ENCODE measurements at places on chromosomes 7 and 10.

- DNase-seq, result no peak
Measured at GRCh38 chr10:26311383-26311940, 94.9 kb downstream of the GAD2 start.

- DNase-seq, result no peak
Measured at GRCh38 chr10:49616421-49617101, 2.7 kb downstream of the CHAT start.

DNA sequence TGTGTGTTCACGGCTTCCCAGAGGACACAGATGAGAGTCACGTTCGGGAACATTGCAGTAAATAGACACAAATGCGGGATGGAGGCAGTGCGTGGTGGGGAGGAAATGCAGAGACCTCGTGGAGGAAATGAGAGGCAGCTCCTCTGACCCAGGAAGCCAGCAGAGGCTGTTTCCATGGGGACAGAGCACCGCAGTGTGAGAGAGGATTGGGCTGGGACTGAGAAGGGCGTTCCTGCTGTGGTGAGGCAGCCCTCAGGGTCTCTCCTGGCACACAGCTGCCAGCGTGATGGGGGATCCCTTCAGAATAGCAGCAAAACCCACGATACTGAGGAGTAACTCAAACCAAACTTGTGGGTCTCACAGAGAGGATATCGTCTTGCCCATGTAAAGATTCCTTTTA lies 21.7 kb upstream of the BHLHA15 start:
- no peak for DNase-seq

DNA sequence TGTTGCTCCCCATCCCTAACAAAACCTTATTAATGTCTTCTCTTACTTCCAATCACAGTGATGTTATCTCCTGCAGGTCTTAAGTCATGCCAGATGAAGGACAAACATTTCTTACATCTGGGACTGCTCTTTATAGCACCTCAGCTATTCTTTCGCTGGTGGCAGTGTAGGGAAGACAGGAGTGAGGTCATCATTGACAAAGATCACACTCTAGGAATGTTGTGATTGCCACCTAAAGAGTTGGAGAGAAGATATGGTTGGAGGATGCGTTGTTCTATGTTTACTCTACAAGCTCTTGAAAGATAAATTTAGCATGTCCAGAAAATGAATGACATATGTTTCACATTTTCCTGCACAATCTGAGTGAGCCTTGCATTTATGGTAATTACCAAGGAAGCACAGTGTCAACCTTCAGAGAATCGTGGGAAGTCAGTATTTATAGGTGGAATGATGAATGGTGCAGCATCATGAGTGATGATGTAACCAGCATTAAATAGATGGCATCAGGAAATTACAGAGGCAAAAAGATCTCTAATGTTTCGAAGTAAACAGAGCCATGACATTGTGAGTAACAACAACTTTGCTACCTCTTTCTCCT lies 188.1 kb upstream of the STEAP1 start:
- DNase-seq, result no peak

- no peak for DNase-seq
Measured at GRCh38 chr7:110519851-110520250, 571.1 kb upstream of the LRRN3 start.

DNA sequence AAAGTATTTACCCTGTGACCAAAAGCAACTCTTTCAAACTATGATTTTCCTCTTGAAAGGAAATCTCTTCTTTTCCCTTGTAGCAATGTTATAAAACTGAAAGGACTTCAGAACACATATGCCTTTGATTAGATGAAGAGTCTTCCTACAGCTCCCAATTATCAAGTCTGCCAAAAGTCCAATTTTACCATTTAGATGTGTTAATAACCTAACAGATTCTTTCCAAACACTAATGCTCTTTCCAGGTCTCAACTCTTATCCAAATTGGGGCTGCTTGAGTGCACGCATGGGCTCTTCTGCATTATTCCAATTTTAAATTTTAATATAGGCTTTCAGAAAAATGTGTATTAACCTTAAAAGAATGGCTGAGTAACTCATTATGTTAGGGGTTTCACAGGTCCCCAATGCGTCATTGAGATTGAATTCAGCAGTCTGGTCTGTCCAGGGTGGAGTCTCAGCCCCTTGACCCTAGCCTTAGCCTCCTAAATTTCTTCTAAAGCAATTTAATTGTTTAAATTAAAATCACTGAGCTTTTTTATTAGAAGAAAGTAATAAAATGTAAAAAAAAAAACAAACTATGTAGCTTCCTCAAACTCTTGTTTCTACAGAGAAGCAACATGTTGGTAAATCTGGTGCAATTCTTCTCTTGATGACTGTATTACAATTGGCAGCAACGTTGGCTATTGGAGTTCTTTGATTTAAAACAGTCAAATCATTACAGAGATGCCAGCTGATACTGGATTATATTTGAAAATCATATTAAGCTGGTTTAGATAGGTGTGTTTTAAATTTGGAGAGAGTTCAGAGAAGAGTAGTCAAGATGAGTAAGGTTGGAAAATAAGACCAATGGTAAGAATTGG lies 170.4 kb downstream of the DKK1 start:
- DNase-seq, result no peak

DNA sequence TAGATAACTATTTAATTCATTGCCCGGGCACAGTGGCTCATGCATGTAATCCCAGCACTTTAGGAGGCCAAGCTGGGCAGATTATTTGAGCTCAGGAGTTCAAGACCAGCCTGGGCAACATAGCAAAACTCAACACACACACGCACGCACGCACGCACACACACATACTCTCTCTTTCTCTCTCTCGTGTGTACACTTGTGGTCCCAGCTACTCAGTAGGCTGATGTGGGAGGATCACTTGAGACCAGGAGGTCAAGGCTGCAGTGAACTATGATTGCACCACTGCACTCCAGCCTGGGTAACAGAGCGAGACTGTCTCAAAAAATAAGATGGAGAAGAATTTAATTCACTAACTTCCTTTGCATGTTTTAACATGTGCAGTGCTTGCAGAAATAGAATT lies 38.1 kb downstream of the PTPN12 start:
- no peak for DNase-seq

DNA sequence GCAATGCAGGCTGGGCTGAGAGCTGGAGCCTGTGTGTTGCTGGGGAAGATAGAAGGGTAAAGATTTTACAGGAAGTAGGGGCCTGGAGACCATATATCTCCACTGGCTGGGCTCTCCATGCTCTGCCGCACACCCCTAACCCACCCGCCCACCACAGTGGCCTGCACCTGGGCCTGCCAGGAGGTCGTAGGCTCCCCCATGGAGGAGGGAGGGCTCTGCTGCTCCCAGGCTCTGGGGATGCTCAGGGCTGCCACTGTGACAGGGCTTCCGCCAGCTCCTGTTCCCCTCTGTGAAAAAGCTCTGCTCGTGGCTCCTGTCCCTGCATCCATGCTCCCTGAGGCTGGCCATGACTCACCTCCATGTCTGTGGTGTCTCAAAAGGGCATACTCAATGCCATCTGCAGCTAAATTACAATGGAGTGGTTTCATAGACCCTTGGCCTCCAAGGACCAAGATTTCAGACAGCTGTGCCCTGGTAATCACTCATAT lies 106.0 kb downstream of the CXCL12 start:
- DNase-seq, result no peak

- peak; percentile 42 for DNase-seq
Measured at GRCh38 chr10:88896994-88897853, 17.2 kb downstream of the STAMBPL1 start.

- DNase-seq, result no peak
Measured at GRCh38 chr7:1151653-1152425, 8.2 kb downstream of the ZFAND2A start.

GRCh38 chr10:125087897-125088215 lies 72.5 kb downstream of the CTBP2 start:
- DNase-seq, result no peak

DNA sequence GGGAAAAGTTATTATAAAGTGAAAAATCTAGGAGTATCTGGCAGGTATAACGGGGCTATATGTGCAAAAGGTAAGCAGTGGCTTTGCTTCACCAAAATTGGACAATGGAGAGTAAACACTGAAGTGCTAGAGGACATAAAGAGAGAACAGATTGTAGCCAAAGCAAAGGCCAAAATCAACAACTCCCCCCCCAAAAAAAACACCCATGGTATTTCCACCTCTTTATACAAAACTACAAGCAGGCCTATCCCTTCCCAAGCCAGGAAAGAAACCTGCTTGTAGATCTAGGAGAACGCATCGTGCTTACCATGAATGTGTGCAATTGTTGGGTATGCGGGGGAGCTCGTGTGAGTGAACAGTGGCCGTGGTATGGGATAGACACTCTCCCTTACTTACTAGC lies 9.2 kb upstream of the AKR1B1 start:
- DNase-seq, result no peak

DNA sequence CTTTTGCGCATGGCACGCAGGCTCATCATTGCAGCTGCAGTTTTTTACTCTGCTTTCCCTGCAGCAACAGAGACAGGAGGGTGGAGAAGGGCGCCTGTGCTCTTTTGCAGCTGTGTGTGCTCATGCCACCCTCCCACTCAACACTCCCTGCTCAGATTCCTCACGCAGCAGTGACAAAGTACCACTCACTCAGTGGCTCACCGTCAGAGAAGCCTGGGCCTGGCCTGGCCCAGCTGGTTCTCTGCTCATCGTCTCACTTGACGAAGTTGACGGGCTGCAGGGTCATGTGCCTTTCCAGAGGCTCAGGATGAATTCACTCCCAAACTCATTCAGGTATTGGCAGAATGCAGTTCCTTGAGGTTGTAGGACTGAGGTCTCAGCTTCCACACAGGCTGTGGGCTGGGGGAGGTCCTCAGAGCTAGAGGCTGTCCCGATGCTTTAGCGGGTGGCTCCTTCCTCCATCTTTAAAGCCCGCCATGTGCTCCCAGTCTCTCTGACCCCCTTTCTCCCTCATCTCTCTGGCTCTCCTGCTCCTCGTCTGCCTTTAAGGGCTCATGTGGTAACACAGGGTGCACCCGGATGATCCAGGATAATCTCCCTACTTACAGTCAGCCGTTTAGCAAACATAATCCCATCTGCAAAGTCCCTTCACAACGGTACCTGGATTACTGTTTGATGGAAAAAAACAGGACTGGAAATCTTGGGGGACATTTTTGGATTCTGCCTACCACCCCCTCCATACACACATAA lies 25.8 kb downstream of the PTPRE start:
- DNase-seq, result no peak

DNA sequence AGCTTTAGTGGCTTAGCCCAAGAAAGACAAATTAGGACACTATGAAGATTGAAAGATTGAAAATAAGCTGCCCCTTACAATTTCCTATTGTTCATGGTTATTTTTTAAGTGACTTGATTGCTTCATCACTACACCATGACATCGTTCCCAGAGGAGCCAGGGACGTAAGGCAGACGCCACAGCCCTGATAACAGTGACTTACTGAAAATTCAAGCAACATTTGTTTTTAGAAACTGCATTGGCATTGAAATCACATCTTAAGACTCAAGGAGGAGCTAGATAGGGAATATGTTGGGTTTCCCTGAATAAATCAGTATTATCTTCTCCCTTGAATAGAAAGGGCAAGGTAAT lies 38.7 kb upstream of the ANK3 start:
- DNase-seq, result no peak

All from hematopoietic multipotent progenitor cell treated with erythropoietin and hydrocortisone succinate and interleukin-3 and kit ligand, for 4 days (in vitro differentiated cells).